ENCODE measurements at places on chromosomes 3 and 15. TPM values are rescaled to one million over a fixed set of nuclear protein-coding genes. Genes with fewer than 3 reads are reported as not detected.

Gene IP6K2
- total RNA-seq, result 76.3 TPM

Gene ITPKA
- total RNA-seq, result 5.4 TPM

Gene LACTB
- total RNA-seq, result 9.6 TPM

Gene ARIH1
- 13.7 TPM for total RNA-seq

Gene C3orf22
- total RNA-seq, result not detected

Gene AGBL1
- not detected for total RNA-seq

Gene SMAD6
- total RNA-seq, result 38.8 TPM

Gene TARS3
- total RNA-seq, result 7.6 TPM

Gene NR1I2
- under 0.01 TPM for total RNA-seq

Gene NDN
- 56.5 TPM for total RNA-seq

Gene WDR5B
- total RNA-seq, result 3.3 TPM

Gene WDR82
- 47.2 TPM for total RNA-seq
